LoVo (cell line): ENCODE measurements at places on chromosomes 16 and 17.

DNA sequence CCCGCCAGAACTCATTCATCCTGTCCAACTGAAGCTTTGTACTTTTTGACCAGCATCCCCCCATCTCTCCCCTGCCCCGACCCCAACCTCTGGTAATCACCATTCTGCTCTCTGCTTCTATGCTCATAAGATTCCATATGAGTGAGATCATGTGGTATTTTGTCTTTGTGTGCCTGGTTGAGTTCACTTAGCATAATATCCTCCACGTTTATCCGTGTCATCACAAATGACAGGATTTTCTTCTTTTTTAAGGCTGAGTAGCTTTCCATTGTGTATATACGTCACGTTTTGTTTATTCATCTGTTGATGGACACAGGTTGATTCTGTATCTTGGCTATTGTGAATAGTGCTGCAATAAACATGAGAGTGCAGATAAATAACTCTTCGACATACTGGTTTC lies 278.9 kb downstream of the SNX29 start:
- no peak for DNase-seq

GRCh38 chr16:64702415-64702814 lies 419.4 kb downstream of the CDH11 start:
- no peak for DNase-seq

DNA sequence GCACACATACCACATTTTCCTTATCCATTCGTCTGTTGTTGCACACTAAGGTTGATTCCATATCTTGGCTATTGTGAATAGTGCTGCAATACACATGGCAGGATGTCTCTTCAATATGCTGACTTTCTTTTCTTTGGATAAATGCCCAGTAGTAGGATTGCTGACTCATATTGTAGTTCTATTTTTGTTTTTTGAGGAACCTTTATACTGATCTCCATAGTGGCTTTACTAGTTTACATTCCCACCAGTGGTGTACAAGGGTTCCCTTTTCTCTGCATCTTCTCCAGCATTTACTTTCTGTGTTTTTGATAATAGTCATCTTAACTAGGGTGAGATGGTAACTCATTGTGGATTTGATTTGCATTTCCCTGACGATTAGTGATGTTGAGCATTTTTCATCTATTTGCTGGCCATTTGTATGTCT lies 118.1 kb downstream of the STXBP4 start:
- DNase-seq, result no peak

GRCh38 chr16:88640498-88641247 lies 2.3 kb downstream of the IL17C start:
- no peak for DNase-seq

DNA sequence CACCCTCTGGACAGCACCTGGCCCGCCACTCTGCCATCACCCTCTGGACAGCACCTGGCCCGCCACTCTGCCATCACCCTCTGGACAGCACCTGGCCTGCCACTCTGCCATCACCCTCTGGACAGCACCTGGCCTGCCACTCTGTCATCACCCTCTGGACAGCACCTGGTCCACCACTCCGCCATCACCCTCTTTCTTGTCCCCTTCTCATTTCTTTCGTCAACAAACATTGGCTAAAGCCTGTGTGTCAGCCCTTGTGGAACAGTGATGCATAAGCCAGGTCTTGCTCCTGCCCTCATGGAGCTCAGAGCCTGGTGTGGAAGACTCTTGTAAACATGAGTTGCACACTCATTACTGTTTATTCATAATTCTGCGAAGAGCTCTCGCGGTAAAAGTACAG lies 31.2 kb downstream of the CDK5R1 start:
- no peak for DNase-seq

GRCh38 chr17:21302711-21303425 lies 18.4 kb downstream of the MAP2K3 start:
- DNase-seq, result no peak

GRCh38 chr17:43479948-43480347 lies 3.8 kb upstream of the DHX8 start:
- no peak for DNase-seq

GRCh38 chr17:62578757-62579487 lies 48.5 kb upstream of the MRC2 start:
- no peak for DNase-seq

- DNase-seq, result no peak
Observed at GRCh38 chr16:86050591-86051367, 151.8 kb downstream of the IRF8 start.

DNA sequence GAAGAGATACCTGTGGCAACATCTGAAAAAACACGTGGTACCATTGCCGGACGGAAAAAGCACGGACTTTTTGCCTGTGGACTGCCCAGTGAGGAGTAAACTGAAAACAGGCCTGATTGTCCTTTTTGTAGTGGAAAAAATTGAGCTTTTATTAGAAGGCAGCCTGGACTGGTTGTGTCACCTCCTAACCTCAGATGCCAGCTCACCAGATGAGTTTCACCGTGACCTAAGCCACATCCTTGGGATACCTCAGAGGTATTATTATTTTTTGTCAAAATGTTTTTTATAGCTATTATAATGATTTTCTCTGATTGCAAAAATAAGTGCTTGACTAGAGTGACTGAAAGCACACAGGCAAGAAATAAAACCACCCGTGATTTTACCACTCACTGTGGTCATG lies 34.9 kb downstream of the RNF213 start:
- no peak for DNase-seq

DNA sequence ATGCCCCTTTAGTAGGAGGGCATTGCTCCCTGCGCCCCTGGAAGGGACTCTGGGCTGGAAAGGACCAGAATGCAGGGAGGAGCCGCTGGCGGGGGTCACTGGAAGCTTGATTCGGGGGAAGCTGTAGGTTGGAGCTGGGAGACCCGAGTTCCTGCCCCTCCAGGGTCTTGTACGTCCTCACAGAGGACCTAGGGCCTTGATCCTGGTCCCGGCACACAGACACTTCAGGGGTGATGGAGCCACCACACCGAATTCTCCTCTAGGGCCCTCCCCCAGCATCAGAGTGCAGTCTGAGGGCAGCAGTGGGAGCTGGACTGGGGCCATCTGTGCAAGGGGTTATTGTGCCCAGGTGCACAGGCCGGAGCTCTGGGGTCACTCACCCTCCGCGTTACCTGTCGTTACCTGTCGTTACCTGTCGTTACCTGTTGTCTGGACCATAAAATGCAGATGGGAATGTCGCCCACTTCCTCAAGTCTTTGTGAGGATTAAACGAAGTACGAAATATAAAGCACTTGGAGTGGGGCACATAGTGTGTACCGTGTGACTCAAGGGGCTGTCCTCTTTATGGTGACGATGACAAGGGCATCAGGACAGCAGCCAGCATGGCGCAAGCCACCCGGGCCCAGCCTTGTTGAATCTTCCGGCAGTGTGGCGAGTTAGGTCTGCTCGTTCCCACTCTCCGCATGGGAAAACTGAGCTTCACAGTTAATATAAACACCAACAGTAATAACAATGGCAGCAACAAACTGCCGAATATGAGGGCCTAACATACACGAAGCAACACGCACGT lies 48.6 kb downstream of the CMIP start:
- no peak for DNase-seq

- DNase-seq, result no peak
Observed at GRCh38 chr17:62898239-62898864, 67.7 kb upstream of the TANC2 start.

DNA sequence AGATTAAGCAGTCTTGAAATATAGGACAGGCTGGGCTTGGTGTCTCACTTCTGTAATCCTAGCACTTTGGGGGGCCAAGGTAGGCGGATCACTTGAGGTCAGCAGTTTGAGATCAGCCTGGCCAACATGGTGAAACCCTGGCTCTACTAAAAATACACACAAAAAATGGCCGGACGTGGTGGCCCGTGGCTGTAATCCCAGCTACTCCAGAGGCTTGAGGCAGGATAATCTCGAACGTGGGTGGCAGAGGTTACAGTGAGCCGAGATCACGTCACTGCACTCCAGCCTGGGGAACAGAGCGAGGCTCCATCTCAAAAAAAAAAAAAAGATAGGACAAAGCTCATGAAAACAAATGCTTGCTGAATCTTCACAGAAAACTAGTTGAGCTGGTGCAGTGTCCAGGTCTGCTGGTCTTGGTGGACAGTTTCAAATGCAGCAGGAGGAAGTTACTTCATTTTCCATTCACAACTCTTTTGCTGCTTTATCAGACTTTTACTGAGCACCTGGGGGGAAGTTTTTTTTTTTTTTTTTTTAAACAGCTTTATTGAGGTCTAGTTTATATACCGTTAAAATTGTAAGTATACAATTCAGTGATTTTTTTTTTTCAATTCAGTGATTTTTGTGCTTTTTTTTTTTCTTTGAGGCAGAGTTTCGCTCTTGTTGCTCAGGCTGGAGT lies 45.2 kb downstream of the SNX29 start:
- no peak for DNase-seq

DNA sequence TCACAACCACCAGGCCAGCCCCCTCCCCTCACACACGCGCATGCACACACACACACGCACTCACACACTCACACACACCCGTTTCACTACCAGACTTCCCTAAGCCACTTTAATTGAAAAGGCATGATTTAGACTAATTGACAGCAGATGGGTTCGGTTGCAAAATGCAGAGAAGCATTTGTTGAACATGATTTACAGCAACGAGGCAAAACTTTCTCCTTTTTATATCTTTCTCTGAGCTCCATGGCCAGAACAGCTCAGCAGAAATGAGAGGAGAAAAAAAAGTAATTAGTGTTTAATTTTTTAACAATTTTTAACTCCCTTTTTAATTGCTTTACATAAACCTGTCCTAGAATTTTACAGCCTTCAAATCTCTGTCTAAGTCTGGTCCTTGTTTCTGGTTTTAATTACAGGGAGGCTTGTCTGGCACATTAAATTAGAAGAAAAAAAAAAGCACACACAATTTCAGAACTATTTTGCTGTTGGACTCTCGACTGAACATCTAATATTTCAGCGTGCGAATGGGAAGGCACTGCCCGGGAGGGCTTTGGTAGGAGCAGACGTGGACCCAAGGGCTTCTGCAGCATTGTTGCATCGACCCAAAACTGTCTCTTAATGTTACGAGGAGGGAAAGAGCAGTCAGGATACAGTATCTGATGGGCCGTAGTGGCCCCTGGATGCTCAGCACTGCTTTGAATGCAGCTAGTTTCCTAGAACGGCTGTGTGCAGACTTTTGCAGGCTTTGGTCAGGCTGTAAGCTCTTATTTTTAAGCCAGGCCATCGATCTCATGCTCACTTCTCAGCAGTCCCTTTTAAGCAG lies 255.9 kb downstream of the SOX9 start:
- DNase-seq, result no peak

DNA sequence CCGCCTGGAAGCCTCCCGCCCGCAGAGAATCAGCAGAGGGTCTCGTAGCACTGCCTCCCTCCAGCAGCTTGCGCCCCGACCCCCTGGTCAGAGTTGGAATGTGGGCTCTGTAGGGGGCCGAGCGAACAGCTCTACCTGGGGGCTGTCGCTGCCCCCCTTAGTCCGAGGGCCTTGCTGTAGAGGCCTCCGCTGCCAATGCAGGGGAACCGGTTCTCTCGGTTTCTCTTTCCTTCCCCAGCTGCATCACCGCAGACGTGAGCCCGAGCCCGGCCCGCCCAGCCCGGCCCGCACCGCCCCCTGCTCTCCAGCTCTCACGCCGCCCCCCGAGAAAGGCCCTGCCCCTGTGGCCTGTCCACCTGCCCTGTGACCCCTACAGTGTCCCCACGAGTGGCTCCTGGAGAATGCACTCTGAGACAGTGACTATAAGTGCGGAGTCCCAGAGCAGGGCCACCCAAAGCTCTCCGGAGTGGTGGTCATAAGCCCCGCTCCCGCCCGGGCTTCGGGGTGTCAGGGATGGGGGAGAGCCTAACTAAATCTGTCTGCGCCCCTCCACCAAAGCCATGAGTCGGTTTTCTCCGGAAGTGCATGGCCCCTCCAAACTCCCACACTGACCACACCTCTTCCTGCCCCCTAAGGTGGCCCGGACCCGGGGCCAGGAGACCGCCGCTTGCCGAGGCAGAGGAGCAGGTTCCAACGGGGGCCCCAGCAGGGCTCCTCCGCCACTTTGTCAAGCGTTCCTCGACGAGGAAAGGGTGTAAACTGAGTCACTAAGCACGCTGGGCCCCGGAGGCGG lies 1.7 kb downstream of the ARHGAP27 start:
- no peak for DNase-seq

DNA sequence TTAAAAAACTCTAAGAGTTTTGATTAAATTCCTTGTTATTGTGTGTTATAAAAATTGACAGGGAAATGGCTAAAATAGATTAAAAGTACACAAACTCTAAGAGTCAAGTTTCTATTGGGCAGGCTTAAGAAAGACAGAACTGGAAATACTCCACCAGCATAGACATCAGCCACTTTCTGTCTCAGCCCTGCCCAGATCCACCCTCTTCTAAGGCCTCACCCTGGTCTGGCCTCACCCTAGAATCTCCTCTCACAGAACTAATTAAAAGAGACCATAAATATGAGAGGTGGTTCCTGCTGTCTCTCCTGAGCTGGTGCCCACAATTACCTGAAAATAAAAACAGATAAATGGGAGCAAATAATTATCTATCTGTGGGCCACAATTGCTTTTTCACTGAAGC lies 1951.0 kb downstream of the TP53TG3F start:
- DNase-seq, result no peak

DNA sequence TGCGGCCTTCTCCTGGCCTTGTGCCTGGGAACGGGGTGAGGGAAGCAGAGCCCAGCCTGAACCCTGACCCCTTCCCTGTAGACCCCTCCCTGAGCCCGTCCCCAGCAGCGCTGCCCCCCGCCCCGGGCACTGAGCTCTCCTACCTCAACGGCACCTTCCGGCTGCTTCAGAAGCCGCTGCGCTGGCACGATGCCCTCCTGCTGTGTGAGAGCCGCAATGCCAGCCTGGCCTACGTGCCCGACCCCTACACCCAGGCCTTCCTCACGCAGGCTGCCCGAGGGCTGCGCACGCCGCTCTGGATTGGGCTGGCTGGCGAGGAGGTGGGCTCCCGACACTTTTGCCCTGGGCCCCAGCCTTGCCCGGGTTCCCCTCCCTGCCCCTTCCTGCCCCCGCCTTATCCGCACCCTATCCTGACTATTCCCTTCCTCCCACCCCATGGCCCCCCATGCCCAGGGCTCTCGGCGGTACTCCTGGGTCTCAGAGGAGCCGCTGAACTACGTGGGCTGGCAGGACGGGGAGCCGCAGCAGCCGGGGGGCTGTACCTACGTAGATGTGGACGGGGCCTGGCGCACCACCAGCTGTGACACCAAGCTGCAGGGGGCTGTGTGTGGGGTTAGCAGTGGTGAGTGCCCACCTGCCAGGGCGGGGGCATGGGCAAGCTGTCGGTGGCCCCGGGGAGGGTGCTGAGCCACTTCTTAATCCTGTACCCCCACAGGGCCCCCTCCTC lies 62.1 kb downstream of the MRC2 start:
- no peak for DNase-seq

DNA sequence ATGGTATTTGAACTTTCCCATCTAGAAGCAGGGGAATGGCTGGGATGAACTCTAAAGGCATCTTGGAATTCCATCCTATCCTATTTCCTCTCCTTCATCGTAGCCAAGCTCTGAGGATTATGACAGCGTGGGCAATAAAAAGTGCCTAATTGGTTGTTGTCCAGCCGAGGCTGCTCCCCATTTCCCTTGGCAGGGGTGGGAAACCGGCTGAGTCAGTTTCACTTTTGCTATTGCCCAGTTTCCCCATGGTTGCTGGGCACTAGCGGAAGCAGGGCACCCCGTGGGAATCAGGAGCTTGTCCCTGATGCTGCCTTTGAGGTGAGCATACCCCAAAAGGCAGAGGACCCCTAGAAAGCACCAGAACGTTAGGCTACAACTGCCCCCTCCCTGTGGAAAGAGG lies 13.8 kb upstream of the SP2 start:
- DNase-seq, result peak; percentile 63

- DNase-seq, result no peak
Observed at GRCh38 chr16:85921026-85921425, 22.1 kb downstream of the IRF8 start.
